ENCODE measurements at places on chromosomes 16 and 17.

- DNase-seq: no peak
Measured at GRCh38 chr16:66131895-66132294, 234.6 kb upstream of the CDH5 start.

DNA sequence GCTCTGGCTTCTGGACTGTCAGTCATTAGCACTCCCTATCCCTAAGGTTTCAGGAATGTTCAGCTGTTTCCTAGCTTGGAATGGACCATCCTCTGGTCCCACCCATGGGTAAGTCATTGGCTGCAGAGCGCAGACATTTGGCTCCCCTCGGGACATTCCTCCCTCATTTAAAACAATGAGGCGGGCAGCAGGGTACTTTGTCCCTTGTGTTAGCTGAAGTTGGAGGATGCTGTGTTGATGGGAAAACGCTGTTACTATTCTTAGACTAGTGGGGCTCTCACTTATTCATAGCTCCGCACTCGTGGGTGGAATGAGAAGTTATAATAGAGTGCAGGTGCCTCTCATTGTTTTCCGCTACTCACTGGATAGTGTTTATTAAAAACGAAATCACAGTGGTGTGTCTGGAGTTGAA lies 673.8 kb downstream of the WWOX start:
- DNase-seq: no peak

DNA sequence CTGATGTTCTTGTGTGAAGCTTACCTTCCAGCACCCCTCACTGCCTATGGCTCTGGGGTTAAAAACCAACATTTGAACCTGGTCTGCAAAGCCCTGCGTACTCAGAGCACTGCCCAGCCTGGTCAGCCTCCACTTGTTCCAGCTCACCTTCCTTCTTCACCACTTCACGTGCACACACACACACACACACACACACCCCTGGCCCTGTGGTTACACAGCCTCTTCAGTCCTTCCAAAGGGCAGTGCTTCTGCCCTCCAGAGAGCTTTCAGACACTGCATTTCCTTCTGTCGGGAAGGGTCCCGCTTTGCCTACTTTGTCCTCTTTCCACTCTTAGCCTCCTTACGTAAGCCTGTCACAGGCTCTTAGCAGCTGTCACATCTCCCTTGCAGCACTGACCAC lies 9.6 kb upstream of the TMEM220 start:
- no peak for DNase-seq

- no peak for DNase-seq
Measured at GRCh38 chr16:16017812-16018211, 68.4 kb downstream of the ABCC1 start.

DNA sequence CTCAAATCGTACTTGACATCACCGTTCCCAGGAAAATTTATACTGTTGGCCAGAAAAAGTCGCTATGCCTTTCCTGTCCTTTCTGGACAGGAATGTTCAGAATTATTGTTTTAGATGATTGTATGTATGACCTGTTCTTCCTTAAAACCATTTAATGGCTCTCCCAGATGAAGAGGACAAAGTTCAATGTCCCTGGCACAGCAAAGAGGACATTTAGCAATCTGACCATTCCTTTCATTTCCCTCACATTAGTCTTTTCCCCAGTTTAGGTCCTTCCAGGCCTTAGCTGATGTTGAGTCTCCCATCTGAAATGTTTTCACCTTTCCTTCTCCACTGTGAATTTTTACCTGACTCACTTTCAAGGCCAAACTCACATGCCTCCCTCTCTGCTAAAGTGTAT lies 938.9 kb downstream of the CDH11 start:
- DNase-seq: no peak

- DNase-seq: no peak
Measured at GRCh38 chr16:1488054-1488601, 616 bp downstream of the PTX4 start.

DNA sequence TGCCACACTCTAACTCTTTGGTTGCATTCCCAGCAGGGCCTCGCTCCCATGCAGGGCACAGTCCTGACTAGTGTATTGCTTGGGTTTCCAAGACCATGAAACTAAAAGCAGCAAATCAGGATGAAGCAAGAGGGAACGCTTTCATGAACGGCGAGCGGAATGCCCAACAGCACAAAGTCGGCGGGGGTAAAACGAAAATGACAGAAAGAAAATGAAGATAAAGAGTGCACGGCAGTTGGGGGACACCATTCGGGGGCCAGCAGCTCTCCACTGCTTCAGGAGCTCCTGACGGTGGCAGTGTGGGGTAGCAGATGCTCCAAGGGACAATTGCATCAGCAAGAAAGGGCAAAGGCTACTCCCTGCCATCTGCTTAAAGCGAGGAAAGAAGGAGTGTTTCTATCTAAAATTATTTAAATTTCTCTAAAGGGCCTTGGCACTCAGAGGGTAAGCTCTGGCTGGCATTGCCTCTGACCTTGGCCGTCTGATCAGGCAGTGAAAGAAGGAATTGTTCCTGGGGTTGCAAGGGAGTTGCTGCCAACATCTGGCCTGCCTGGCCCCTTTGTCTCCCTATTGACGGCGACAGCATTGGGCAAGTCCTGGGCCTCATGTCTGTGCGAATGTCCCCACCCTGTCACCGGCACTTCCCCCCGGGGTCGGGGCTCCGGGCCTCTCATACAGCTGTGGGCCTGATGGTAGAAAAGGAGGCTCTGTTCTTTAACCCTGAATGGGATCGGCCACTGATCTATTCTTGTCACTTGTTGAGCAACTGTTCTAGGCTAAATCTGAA lies 138.2 kb downstream of the CMIP start:
- no peak for DNase-seq

GRCh38 chr17:10177913-10178505 lies 20.4 kb downstream of the GAS7 start:
- DNase-seq: peak; percentile 45

DNA sequence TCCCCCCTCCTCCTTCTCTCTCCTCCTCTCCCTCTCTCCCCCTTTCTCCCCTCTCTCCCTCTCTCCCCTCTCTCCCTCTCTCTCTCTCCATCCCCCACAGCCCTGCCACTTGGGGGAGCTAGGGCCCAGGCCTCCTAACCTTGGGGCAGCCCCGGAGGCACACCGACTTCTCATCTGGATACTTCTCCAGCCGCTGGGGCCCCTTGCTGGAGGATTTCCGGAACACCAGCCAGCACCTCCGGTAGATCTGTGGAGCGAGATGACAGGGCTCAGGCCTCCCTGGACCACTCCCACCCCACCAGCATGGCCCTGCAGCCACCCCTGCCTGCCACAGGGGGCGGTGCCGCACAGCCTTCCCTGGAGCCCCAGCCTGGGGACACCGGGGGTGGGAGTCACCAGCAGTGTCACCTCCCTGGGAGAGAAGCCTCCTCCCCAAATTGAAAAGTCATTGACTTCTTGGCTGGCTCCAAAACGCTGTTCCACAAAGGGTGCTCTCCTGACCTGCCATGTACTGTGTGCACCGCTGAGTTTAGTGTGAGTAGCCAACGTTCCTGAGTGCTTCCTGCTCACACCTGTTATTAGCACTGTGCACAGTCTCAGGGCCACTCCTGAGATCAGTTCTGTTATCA lies 10.5 kb downstream of the DOK4 start:
- peak; percentile 68 for DNase-seq

DNA sequence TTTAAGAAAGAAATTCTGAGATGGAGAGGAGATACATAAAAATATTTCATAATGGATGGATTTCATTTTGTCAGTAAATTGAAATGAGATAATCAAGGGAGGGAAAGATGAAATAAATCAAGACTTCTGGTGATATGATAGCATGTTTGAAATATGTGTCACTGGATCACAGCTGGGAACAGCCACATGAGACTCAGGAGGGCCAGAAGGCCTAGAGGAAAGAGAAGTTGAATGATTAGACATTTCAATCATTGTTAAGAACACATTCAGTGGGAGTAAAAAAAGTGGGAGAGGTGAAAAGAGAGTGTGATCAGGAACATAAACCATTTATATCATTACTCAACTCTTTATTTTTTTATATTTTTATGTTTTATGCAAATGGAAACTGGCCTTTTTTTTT lies 933.4 kb downstream of the KCNJ2 start:
- no peak for DNase-seq

- peak; percentile 3 for DNase-seq
Measured at GRCh38 chr16:21302898-21303528, 24.9 kb upstream of the CRYM start.

DNA sequence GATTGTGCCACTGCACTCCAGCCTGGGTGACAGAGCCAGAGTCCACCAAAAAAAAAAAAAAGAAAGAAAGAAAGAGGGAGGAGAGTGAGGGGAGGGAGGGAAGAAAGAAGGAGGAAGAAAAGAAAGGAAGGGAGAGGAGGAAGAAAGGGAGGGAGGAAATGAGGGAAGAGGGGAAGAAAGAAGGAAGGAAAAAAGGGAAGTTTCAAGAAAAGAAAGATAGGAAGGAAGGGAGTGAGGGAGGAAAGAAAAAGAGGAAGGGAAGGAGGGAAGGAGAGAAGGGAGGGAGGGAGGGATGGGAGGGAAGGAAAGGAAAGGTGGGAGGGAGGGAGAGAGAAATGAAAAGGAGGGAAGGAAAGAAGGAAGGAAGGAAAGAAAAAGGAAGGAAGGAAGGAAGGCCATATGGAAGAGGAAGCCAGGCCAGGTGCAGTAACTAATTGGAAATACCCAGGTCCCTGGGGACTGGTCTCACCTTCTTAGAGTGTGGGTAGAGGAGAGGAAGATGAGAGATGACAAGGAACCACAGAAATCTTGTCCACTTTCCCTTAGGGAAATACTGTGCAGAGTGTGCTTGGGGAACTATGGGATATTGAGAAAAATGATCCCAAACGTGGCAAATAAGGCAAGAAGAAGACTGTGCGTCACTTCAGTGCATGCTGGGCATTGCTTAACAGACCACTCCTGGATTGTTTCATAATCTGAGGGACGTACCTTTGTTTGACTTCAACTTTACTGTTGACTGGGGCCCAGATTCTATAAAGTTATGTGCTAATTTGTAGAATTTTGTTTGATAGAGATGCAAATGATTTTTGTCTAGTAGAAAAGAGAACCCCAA lies 15.1 kb upstream of the CSNK2A2 start:
- DNase-seq: no peak

GRCh38 chr16:66728117-66728787 lies 23.2 kb downstream of the DYNC1LI2 start:
- peak; percentile 75 for DNase-seq

- DNase-seq: peak; percentile 67
Measured at GRCh38 chr16:89325861-89326471, 108.5 kb downstream of the ZNF778 start.

GRCh38 chr16:70611224-70611598 lies 35.1 kb upstream of the IL34 start:
- no peak for DNase-seq

- no peak for DNase-seq
Measured at GRCh38 chr17:42286411-42287221, 1.7 kb upstream of the STAT5A start.

DNA sequence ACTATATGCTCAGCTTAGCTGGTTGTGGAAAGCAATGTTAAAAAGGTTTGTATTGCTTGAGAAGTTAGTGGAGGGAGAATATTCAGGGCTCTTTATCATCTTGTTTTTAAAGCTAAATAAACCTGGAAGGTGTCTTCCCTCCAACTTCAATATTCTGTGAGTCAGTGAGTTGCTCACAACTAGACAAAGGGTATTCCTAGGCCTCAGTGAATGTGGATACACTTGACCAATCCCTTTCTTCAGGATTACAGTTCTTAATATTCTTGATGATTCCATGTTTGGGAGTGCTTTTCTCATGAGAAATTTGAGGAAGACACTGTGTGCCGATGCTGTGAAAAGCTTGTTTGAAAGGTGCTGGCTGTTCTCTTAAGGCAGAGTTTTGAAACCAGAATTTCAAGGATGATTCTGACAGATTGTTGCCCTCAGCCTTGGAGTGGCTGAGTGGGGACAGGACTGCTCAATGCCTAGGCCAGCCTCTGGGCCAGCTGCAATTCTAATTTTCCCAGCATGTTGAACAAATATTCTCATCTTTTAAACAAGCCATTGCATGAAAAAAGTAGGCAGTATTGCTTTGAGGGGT lies 30.1 kb downstream of the MAP2K4 start:
- DNase-seq: no peak

DNA sequence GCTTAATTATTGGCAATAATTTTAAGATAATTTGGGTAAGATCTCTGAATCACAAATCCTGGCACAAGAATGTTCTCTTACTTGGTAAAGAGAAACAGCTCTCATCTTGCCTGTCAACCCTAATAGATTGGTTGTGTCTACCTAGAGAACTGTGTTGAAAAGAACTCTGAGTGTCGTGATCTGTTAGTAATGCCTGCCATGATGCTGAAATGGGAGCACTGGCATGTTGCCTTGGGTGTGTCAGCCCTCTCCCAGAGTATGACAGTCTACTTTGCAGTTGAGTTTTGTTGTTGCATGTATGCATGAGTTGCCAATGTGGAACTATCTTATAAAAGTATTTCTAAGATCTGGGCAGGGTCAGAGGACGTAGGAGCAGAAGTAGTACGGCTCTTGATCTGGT lies 221.4 kb downstream of the MAF start:
- DNase-seq: no peak

- DNase-seq: no peak
Measured at GRCh38 chr17:56785405-56785804, 48.3 kb downstream of the C17orf67 start.

GRCh38 chr16:66483689-66484452 lies 56.8 kb downstream of the BEAN1 start:
- peak; percentile 88 for DNase-seq

DNA sequence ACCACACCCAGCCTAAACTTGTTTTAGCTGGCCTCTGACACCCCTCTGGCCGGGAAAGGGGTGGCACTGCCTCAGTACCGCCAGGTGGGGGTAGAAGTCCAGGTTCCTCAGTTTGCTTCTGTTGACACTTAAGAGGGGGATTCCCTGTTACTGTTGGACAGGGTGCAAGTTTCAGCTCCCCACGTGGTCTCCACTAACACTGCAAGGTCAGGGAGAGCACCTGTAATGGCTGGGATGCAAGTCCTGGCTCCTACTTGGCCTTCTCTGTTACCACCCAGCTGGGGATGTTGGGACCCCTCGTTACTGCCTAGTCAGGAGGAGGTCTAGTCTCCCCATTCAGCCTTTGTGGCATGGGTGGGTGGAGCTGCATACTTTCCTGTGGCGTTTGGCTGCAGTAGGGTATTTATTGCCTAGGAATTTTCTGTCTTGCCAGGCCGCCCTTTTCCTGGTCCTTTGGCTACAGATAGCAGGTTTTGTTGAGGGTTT lies 10.6 kb upstream of the MFAP4 start:
- DNase-seq: peak; percentile 36

GRCh38 chr17:14621826-14622614 lies 321.1 kb downstream of the HS3ST3B1 start:
- DNase-seq: no peak

DNA sequence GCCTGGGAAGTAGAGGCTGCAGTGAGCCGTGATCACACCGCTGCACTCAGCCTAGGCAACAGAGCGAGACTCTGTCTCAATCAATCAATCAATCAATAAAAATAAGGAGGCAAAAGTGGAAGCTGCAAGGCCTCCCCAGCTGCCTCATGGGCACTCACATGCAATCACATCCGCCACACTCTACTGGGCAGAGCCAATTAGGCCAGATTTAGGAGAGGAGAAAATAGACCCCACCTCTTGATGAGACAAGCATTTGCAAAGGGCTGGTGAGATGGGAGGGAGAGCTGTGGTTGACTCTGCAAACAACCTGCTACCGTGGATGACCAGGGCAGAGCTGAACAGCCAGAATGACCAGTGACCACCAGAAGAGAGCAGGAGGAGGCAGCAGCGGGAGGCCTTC lies 14.7 kb upstream of the GSG1L start:
- DNase-seq: no peak

GRCh38 chr17:69096541-69096940 lies 35.8 kb upstream of the ABCA9 start:
- no peak for DNase-seq

GRCh38 chr16:48271728-48272127 lies 24.4 kb upstream of the ABCC11 start:
- peak; percentile 8 for DNase-seq

Data from astrocyte of the hippocampus (primary cell).